ENCODE measurements at places on chromosomes 11 and 22.

- DNase-seq = no peak
These were observed 184.5 kb upstream of the CHORDC1 start for GRCh38 chr11:90407350-90407749.

GRCh38 chr11:102177974-102178631 lies 67.9 kb downstream of the YAP1 start:
- DNase-seq = peak; percentile 58

- no peak for DNase-seq
These were observed 10.9 kb downstream of the KMT5B start for GRCh38 chr11:68202165-68202564.

DNA sequence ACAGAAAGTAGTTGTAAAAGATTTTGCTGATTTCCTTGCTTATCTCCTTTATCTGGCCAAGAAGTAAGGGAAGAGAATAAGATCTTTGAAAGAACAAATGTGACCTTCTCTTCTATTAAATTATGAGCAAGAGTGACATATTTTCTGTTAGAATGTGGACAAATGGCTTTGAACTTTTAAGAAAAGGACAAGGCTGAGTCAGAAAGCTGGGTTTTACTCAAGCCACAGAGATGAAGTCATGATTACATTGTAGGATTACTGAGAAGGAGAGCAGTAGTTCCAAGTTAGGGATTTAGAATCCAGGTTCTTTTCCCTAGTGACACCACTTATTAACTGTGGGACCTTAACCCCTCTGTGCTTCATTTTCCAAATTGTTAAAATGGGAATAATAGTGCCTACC lies 13.5 kb downstream of the CCDC90B start:
- DNase-seq = no peak

- no peak for DNase-seq
These were observed 55.5 kb upstream of the SLC5A12 start for GRCh38 chr11:26777372-26777808.

- DNase-seq = peak; percentile 49
These were observed 25.0 kb downstream of the LRP5 start for GRCh38 chr11:68337399-68337835.

DNA sequence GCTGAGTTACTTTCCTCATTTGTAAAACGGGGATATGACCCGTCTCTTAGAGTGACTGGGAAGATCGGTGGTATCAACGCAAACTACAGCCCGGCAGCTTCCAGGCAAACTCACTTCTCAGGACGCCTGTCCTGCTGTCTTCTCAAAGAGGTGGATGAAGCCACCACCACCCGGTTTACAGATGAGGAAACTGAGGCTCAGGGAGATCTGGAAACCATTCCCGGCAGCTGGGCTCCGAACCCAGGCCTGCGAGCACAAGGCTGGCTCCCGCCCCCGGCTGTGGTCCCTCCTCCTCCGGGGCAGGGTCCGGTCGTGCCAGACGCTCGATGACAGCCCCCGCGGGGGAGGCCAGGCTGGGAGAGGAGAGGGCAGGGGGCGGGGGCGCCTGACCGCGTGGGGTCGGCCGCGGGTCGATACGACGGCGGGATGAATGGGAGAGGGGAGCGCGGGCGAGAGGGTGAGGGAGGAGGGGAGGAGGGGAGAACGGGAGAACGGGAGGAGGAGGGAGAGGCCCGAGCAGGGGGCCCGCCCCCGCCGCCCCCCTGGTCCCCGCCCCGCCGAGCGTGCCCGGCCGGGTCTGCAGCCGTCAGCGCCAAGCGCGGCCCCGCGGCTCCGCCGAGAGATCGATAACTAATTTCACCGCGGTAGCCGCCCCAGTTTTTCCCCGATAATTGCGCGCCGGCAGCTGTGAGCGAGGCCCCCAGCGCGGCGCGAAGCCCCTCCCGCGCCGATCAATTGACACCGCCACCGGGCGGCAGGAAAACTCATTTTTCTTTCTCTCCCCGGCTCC lies 14.0 kb downstream of the IGLL1 start:
- no peak for DNase-seq

DNA sequence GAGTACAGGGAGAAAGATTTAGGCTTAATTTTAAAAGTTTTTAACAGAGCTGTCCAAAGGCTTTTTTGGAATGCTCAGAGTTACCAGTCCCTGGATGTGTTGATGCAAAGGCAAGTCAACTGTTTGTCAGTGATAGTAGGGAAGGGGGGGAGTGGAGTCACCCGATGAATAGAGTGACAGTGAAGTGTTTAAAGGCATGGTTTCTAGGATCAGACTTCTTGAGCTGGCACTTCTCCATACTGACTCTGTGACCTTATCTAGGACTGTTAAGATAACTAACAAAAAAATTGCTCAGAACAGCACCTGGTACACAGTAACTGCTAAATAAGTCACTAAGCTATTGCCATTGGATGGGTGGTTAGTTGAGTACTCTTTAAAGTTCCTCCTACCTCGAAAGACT lies 11.3 kb upstream of the RAG2 start:
- no peak for DNase-seq

DNA sequence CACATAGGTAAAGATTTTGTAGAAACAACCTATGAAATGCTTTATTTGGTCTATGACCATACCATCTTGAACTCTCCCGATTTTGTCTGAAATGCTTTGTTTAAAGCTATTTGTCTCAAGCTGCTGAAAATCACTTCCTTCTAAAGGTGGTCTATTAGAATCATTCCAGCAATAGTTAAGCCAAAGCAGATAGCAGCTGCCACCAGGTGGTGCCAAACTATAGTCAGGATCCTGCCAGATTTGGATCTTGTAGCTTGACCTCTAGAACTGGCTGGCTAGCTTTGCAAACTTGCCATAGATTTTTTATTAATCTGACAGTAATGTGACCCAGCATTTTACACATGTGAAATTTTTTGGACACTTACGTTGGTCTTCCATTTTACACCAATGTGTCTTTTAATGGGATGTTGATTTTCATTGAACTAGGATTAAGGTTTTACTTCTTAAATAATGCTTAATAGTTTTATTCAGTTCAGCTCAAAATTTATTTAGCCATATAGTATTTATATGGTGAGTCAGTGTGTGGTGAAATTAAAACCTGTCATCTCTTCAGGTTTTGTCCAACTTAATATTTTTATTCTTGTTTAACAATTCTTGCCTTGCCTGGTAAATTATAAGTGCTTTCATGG lies 19.7 kb downstream of the CTR9 start:
- DNase-seq = peak; percentile 29

DNA sequence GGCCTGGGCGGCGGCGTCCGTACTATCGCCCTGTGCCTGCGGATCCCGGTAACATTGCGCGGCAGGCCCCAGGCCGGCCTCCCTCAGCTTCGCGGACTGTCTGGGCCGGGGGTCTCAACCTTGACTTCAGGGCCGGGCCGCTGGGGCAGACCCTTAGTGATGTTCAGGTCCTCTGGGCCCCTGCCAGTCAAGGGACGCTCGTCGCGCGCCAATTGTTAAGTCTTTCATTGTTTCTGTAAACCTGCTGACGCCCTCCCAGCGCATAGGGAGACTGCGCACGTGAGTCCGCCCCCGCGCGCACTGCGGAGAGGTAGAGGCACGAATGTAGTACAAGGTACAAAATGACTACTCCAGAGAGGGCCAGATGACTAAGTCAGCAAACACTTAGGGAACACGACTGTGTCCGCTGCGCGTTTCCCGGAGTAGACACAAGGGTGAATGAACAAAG lies 451 bp upstream of the HDHD5 start:
- DNase-seq = no peak

- no peak for DNase-seq
These were observed 146.8 kb upstream of the DDI1 start for GRCh38 chr11:103889679-103890078.

GRCh38 chr22:37325039-37325395 lies 42.7 kb downstream of the CYTH4 start:
- no peak for DNase-seq

DNA sequence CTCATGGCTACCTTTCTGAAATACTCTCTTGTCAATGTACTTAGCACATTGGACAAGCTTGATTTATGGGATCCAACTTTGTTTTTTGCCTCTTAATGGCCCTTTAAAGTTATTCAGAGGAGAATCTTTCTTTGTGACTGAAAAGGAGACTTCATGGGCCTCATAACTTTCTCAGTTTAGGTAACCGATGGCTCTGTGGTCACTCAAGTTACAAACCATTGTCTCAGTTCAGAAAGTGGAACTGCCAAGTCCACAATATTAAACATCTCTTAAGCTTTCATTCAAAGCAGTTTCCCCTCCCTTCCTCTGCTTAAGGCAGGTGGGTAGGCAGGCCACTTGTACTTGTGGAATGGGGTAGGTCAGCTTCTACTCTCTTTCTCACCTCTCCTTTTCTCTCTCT lies 12.3 kb upstream of the ARL14EP start:
- no peak for DNase-seq

GRCh38 chr11:70332567-70332966 lies 62.1 kb downstream of the PPFIA1 start:
- DNase-seq = no peak

- no peak for DNase-seq
These were observed 19.3 kb downstream of the HSD17B12 start for GRCh38 chr11:43699870-43700269.

DNA sequence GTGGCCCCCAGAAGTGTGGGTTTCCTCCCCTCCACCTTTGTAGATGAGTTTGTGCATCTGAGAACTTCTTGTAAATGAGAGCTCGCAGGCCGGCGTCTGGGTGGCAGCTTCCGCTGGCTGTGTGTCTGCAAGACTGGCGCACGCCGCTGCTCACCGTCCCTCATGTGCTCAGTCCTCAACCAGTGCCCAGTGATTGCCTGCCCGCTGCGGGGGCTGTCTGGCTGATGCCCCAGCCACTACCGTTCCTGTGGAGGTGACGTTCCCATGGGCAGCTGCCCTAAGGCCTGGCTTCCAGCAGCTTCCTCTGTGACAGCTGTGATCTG lies 8.8 kb downstream of the TBX1 start:
- DNase-seq = no peak

- DNase-seq = no peak
These were observed 2.8 kb upstream of the DBX1 start for GRCh38 chr11:20162824-20163782.

- DNase-seq = no peak
These were observed 113.5 kb downstream of the SHANK2 start for GRCh38 chr11:71138737-71139425.

DNA sequence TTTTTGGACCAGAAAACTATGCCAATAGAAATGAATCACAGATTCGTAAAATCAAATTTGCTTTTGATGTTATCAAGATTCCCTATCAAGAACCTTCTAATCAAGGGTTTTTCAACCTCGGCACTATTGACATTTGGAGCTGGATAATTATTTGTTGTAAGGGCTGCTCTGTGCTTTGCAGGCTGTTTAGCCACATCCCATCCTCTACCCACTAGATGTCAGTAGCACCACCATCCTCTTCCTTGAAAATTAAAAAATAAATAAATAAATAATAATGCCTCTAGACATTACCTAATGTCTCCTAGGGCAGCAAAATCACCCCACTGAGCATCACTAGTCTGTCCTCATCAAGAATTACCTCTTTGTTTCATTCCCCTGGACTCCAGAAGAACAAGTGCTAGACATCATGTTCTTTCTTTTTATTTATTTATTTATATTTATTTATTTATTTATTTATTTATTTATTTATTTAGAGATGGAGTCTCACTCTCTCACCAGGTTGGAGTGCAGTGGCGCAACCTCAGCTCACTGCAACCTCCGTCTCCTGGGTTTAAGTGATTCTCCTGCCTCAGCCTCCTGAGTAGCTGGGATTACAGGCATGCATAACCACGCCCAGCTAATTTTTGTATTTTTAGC lies 744.7 kb downstream of the KCNA4 start:
- no peak for DNase-seq

Data from AML-193 (cell line).